ENCODE measurements at places on chromosomes 1 and 21. TPM values are rescaled to one million over a fixed set of nuclear protein-coding genes. Genes with fewer than 3 reads are reported as not detected.

IQCC gene
- total RNA-seq = 0.64 TPM

DNA sequence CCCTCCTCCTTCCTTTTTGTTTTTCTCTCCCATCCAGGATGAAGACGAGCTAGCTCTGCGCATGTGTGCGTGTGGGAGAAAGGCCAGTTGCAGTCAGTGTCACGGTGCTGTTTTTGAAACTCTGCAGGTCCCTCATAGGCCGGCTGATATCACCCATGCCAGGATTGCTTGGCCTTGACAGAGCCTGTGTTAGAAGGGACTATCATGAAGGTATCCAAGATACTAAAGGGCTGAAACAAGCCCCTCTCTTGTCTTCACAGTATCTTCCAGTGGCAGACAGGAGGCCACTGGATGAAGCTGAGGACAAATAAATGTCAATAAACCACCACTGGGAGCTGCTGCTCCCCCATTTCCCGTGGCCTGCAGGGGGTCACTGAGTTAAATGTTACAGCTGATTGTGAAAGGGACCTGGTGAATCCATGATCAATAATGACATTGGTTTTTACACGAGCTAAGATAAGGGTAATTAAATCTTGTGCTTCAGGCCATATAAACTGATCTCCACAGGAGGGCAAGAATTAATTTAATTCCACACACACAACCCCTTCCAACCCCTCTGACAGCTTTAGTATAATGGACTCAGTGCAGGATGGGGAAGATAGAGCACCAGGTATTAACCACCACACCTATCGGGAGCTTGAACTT lies 64.6 kb upstream of the TARBP1 start:
- peak; percentile 84 for DNase-seq
- H3K36me3 ChIP-seq = no peaks in the 10 kb centered on the region
- H3K27me3 ChIP-seq = no peaks in the 10 kb centered on the region
- peaks cover 82% of the 10 kb centered on the region for H3K4me1 ChIP-seq

- H3K27me3 ChIP-seq = no peaks in the 10 kb centered on the region
- no peak for DNase-seq
- H3K36me3 ChIP-seq = peaks cover 5% of the 10 kb centered on the region
- no peak overlapping the region for H3K27ac ChIP-seq
- H3K4me1 ChIP-seq = no peaks in the 10 kb centered on the region
- peak overlapping the region; percentile 82 for H3K4me3 ChIP-seq
Observed at GRCh38 chr1:108961752-108962486, 1.4 kb downstream of the CLCC1 start.

- H3K4me1 ChIP-seq = peaks cover 6% of the 10 kb centered on the region
- no peak overlapping the region for H3K27ac ChIP-seq
- H3K4me3 ChIP-seq = no peak overlapping the region
Observed at GRCh38 chr1:244139655-244140054, 88.6 kb downstream of the ZBTB18 start.

DNA sequence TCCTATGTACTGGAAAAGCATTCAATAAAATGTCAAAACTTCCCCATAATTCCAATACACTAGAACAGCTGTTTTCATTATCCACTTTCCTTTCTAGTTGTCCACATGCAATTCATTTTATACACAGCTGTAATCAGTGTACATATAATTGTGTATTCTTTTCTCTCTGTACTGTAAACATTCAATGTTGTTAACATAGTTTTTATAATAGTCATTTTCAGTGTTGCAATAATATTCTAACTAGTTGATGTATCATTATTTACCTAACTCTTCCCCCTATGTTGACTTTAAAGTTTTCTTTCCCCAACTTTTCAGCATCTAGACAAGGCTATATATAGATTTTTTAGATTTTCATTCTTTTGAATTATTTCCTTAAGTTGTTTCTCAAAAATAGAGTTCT lies 44.4 kb downstream of the DIPK1A start:
- no peaks in the 10 kb centered on the region for H3K4me1 ChIP-seq
- no peak for DNase-seq
- H3K27me3 ChIP-seq = no peaks in the 10 kb centered on the region

GRCh38 chr1:17717594-17718535 lies 37.3 kb upstream of the ACTL8 start:
- no peaks in the 10 kb centered on the region for H3K36me3 ChIP-seq
- H3K4me1 ChIP-seq = no peaks in the 10 kb centered on the region
- DNase-seq = no peak
- no peak overlapping the region for H3K27ac ChIP-seq

GRCh38 chr1:29077155-29077554 lies 46.5 kb downstream of the TMEM200B start:
- H3K4me1 ChIP-seq = no peaks in the 10 kb centered on the region
- no peaks in the 10 kb centered on the region for H3K27me3 ChIP-seq
- H3K36me3 ChIP-seq = no peaks in the 10 kb centered on the region

GRCh38 chr1:210217482-210217881 lies 15.1 kb upstream of the SERTAD4 start:
- H3K4me3 ChIP-seq = no peak overlapping the region
- H3K27ac ChIP-seq = no peak overlapping the region
- H3K36me3 ChIP-seq = no peaks in the 10 kb centered on the region

- DNase-seq = no peak
- no peaks in the 10 kb centered on the region for H3K36me3 ChIP-seq
- no peak overlapping the region for H3K27ac ChIP-seq
- no peak overlapping the region for H3K4me3 ChIP-seq
Observed at GRCh38 chr1:157390651-157391050, 161.7 kb downstream of the FCRL5 start.

PTGFR gene
- 1.6 TPM for total RNA-seq

LPAR3 gene
- total RNA-seq = 5.9 TPM

GRCh38 chr1:81472387-81472786 lies 328.3 kb upstream of the ADGRL2 start:
- H3K4me3 ChIP-seq = no peak overlapping the region
- no peaks in the 10 kb centered on the region for H3K27me3 ChIP-seq
- H3K36me3 ChIP-seq = no peaks in the 10 kb centered on the region
- no peak for DNase-seq
- H3K27ac ChIP-seq = no peak overlapping the region

FCRL6 gene
- total RNA-seq = not detected

DNA sequence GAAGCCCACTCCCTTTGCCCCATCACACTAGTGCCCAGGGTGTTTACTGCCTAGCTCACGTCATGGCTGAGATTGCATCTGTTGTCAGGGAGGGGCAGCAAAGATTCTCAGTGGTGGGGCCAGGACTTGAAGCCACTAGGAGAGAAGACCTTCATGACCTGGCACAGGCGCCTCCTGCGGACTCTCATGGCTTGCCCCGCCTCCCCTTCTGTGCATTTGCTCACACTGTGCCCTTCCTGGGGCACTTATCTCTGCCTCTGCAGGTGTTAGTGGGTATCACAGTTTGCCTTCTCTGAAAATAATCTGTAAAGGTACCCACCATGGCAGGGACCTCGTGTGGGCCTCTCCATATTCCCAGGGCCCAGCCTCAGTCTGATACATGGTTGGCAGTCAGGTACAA lies 20.1 kb downstream of the PTPRU start:
- DNase-seq = no peak
- H3K4me1 ChIP-seq = peaks cover 13% of the 10 kb centered on the region
- no peak overlapping the region for H3K27ac ChIP-seq
- no peaks in the 10 kb centered on the region for H3K36me3 ChIP-seq
- peaks cover 2% of the 10 kb centered on the region for H3K27me3 ChIP-seq

PKLR gene
- not detected for total RNA-seq
